Adipose tissue (tissue), 3 donors: ENCODE measurements at places on chromosomes 7 and 10. TPM values are rescaled to one million over a fixed set of nuclear protein-coding genes. Genes with fewer than 3 reads are reported as not detected.

Gene ASZ1
- not detected for polyA plus RNA-seq

Gene IFIT2
- polyA plus RNA-seq = 5.3 TPM

Gene FAM149B1
- 25.2 TPM for polyA plus RNA-seq

Gene ZPBP
- not detected for polyA plus RNA-seq

Gene VIM
- 348 TPM for polyA plus RNA-seq

Gene PIK3CG
- 0.79 TPM for polyA plus RNA-seq

Gene IQUB
- polyA plus RNA-seq = 0.13 TPM

Gene MSMB
- polyA plus RNA-seq = not detected

Gene ADAP1
- 9.8 TPM for polyA plus RNA-seq
